Kidney (tissue), 22 donors: ENCODE measurements at places on chromosomes 16 and 17. TPM values are rescaled to one million over a fixed set of nuclear protein-coding genes. Genes with fewer than 3 reads are reported as not detected.

Gene PRR35
- 1.8 TPM for total RNA-seq

Gene AXIN2
- total RNA-seq: 14.0 TPM

GRCh38 chr16:49337814-49338350 lies 35.7 kb upstream of the C16orf78 start:
- H3K4me1 ChIP-seq: no peaks in the 10 kb centered on the region
- no peaks in the 10 kb centered on the region for H3K36me3 ChIP-seq
- no peak overlapping the region for H3K27ac ChIP-seq
- no peaks in the 10 kb centered on the region for H3K27me3 ChIP-seq

Gene CDH8
- 0.19 TPM for total RNA-seq

Gene HCRT
- total RNA-seq: not detected

DNA sequence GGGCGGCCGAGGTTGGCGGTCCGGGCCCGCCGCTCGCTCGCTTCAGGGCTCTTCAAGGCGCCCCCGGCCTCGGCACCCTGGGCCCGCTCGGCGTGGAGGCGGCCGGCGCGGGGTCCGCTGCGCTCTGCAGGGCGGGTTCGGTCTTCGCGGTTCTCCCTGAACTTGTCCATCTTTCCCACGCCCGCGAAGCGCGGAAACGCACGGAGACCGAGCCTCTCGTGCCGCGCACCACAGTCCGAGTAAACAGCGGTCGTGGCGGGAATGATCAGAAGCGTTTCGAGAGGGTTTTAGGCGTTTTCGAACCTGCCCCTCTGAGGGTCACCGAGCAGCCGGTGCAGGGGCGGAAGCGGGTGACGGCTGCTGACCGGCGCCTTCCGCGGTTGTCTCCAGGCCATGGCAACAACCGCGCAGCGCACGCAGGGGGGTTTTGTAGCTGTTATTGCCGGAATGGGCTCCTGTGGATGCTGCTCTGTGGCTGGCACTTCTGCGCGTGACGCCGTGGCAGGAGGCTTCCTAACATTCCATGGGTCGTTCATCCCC lies 414 bp downstream of the NARF start:
- peak overlapping the region; percentile 7 for H3K27ac ChIP-seq
- H3K36me3 ChIP-seq: peaks cover 8% of the 10 kb centered on the region
- peaks cover 5% of the 10 kb centered on the region for H3K4me1 ChIP-seq
- peak overlapping the region; percentile 85 for H3K4me3 ChIP-seq

GRCh38 chr17:59428916-59429485 lies 97.5 kb downstream of the YPEL2 start:
- H3K27me3 ChIP-seq: no peaks in the 10 kb centered on the region
- H3K4me1 ChIP-seq: peaks cover 42% of the 10 kb centered on the region
- DNase-seq: no peak
- H3K4me3 ChIP-seq: no peak overlapping the region

GRCh38 chr17:15434956-15435355 lies 32.5 kb downstream of the CDRT4 start:
- no peaks in the 10 kb centered on the region for H3K27me3 ChIP-seq
- H3K4me1 ChIP-seq: no peaks in the 10 kb centered on the region
- no peak for DNase-seq
- H3K27ac ChIP-seq: peak overlapping the region; percentile 63
- peaks cover 5% of the 10 kb centered on the region for H3K36me3 ChIP-seq
- H3K4me3 ChIP-seq: no peak overlapping the region

GRCh38 chr16:21634216-21634615 lies 18.2 kb downstream of the IGSF6 start:
- H3K4me3 ChIP-seq: no peak overlapping the region
- no peak overlapping the region for H3K27ac ChIP-seq
- H3K27me3 ChIP-seq: no peaks in the 10 kb centered on the region
- peaks cover 3% of the 10 kb centered on the region for H3K4me1 ChIP-seq
- peaks cover 10% of the 10 kb centered on the region for H3K36me3 ChIP-seq

Gene SRCIN1
- 6.1 TPM for total RNA-seq

Gene MEOX1
- total RNA-seq: 1.4 TPM

Gene UMOD
- 65.7 TPM for total RNA-seq

DNA sequence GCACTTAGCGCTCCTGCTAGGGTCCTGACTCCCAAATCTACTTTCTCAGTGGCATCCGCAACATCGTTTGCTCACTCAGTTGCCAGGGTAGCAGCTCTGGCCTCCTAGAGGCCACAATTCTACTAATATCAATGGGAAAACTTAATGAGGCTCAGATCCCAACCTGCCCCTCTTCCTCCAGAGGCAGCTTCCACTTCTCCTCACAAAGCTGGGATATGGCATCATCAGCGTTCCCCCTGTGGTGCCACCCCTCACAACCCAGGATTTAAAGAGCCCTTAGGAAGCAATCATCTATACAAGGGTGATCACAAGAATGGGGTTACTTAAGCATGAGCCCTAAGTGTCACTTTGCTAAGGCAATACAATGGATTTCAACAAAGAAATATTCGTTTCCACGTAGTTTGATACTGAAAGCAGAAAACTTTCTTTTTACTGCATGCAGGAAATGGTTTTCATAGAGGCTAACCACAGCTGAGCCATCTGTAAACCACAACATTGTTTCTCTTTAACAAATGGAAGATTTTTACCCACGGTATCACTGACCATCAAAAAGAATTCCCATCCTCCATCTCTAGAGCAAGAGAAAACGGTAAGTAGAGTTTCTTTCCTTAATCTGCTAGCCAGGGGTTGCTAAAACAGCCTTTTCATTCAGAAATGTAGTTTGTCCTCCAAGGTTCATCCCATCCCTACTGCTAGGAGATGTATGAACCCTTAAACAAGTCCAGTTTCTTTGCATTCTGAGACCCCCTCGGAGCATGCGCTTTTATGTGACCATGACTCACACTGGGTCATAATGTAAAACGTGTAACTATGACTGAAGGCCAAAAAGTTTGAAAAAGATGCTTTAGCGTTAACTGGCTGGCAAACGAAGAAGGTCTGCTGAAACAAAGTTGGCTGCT lies 68.3 kb upstream of the BCAR1 start:
- peaks cover 11% of the 10 kb centered on the region for H3K4me1 ChIP-seq
- no peak overlapping the region for H3K4me3 ChIP-seq
- H3K27ac ChIP-seq: no peak overlapping the region
- no peaks in the 10 kb centered on the region for H3K27me3 ChIP-seq
- DNase-seq: no peak

Gene FOXL1
- 2.0 TPM for total RNA-seq

Gene G6PC1
- 0.16 TPM for total RNA-seq

Gene CRYBA1
- not detected for total RNA-seq

DNA sequence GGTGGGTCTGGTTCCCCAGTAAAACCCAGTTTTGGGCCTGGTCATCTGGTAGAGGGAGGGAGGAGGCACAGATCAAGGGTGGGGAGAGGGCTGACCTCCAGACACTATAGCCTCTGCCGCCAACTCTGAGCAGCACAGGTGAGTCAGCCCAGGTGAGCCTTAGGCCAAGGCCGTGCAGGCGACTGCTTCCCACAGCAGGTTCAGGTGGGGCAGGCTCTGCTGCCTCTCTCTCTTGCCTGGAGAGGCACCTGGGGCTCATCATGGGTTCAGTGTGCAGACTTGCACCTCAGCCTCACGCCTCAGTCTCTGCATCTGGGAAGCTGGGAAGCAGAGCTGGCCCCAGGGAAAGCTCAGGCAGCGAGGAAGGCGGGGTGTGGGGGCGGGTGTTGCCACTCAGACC lies 37.8 kb upstream of the IL34 start:
- no peak overlapping the region for H3K4me3 ChIP-seq
- no peak overlapping the region for H3K27ac ChIP-seq
- no peaks in the 10 kb centered on the region for H3K27me3 ChIP-seq
- no peaks in the 10 kb centered on the region for H3K4me1 ChIP-seq

DNA sequence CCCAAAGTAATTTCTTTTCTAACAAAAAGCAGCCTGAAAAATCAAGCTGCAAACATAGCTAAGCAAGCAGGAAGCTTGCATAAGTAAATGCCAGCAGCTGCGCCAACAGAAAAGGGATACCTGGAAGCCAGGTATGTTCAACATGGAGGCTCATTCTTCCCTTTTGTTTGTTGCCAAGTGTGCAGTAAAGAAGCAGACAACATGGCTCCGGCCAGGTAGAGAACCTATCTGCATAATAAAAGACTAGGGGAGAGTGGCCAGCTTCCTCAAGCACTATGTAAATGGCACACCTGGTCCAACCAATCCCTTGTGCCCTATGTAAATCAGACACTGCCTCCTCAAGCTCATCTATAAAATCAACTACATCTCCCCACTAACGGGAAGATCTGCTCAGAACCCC lies 1407.0 kb downstream of the CDH11 start:
- no peak for DNase-seq
- H3K36me3 ChIP-seq: no peaks in the 10 kb centered on the region
- no peak overlapping the region for H3K27ac ChIP-seq
- H3K27me3 ChIP-seq: no peaks in the 10 kb centered on the region
- H3K4me3 ChIP-seq: no peak overlapping the region

DNA sequence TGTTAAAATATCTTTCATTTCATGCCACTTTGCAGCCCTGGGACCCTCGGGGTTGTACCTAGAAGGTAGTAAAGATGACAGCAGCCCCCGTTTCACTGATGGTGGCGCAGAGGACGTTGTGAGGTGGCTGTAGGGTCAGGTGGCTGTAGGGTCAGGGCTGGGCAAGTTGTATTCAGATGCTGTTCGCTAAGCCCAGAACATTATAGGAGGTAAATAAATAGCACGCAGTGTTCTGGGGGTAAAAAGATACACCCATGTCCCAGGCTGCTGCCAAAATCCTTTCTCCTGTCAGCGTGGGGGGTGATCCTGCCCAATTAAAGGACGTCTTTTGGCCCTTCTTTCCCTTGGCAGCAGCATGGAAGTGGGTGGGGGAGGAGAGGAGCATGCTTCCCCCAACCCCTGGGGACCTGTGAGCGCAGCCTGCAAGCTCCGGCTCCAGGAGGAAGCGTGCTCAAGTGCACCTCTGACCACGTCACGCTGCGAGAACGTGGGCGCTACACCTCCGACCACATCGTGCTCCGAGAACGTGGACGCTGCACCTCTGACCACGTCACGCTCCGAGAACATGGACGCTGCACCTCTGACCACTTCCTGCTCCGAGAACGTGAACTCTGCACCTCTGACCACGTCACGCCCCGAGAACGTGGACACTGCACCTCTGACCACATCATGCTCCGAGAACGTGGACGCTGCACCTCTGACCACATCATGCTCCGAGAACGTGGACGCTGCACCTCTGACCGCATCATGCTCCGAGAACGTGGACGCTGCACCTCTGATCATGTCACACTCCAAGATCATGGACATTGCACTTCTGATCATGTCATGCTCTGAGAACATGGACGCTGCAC lies 182.1 kb downstream of the RPTOR start:
- DNase-seq: no peak
- peak overlapping the region; percentile 63 for H3K27ac ChIP-seq
- H3K36me3 ChIP-seq: no peaks in the 10 kb centered on the region
- no peaks in the 10 kb centered on the region for H3K4me1 ChIP-seq
